ENCODE measurements at places on chromosomes 11 and 22.

DNA sequence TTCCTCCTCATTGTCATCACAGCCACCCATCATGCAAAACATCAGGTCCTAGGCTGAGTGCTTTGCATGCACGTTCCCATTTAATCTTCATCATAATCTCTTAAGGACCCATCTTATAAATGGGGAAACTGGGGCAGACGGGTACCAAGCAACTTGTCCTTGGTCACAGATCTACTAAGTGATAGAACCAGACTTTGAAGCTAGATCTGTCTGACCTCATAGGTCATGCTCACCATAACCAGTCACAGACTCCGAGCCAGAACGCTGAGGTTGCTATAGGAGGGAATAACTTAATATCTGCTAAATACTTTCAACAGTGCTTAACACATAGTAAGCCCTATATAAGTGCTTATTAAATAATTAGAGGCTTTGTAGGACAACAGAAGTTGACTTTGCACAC lies 37.7 kb downstream of the POU2AF3 start:
- DNase-seq = no peak

DNA sequence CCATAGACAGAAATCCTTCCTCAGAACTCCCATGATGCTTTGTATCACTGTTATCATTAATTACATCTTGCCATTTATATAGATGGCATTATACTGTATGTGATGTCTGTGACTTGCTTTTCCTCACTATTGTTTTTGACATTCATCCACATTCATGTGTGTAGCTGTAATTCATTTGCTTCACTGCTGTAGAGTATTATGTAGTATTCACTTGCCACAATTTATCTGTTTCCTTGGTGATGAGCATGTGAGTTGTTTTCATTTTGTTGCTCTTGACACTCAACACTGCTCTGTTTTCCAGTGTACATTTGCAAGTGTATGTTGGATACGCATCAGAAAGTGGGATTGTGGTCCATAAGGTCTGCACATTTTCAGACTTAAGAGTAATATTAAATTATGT lies 328.6 kb upstream of the C11orf87 start:
- DNase-seq = no peak

GRCh38 chr11:14700593-14700992 lies 57.0 kb downstream of the PDE3B start:
- no peak for DNase-seq

DNA sequence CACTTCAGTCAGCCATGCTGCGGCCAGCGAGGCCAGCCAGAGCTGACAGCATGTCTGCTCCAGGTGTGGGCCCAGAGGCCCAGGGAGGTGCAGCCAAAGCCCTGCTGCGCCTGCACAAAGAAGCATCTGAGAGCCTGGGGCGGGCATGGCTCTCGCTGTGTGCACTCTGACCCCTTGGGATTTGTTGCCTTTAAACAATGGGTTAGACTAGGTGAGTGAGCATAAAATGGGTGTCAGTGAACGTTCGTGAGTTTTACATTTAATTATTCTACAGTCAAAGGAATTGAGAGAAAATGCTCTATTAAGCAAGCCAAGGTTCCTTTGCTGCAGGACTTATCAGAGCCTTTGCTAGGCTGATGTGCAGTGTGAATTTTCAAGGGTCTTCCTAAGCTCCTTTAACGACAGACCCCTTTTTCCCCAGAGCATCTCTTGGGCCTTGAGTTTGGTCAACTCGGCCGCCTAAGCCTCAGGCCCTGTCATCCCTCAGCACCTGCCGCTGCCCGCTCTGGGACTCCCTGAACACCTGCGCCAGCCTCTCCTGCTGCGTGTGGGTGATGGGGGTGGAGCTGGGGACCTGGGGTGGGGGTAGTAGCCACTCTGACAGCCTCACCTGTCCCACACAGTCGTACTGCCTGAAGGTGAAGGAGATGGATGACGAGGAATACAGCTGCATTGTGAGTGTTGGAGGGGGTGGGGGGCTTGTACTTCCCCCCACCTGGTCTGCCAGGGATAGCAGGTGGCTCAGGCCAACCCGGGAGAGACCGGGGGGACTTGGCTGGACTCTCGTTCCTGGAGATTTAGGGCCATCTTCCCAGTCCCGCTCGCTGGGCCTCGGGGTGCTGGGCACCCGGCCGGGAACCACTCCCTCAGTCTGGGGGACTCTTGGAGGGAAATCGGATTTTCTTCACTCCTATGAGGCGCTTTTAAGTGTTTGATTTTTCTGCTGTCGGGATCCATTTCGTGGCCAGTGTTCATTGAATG lies 10.5 kb downstream of the SLC16A8 start:
- DNase-seq = no peak

DNA sequence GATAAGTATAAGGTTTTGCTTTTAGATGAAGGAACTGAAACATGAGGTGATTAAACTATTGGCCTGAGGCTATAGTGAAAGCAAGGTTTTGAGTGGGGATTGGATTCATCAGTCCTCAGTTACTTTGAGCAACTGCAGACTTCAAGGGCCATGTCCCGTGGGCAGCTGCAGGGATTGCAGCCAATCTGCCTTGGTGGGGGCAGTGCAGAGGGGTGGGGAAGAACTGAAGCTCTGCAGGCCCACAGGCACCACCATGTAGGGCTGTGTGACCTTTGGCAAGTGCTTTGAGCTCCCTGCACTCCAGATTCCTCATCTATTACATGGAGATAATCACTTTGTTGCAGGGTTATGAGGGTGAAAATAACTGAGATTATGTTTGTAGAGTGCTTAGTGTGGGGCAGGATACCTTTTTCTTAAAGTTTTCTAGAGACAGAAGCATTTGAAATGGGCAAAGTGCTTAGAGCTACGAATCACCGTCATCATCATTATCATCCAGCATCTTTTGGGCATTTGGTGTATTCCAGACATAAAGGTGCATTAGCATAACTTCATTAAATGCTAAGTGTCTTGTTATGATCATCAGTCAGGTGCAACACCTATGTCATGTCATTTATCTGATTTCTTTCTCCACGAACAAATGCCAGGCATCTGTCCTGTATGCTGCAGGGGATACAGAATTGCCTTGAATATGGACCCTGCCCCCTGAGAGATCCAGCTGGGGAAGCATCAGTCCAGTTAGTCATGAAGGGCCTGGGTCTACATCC lies 72.1 kb upstream of the TENM4 start:
- DNase-seq = no peak
